ENCODE measurements at places on chromosomes 3 and 15.

DNA sequence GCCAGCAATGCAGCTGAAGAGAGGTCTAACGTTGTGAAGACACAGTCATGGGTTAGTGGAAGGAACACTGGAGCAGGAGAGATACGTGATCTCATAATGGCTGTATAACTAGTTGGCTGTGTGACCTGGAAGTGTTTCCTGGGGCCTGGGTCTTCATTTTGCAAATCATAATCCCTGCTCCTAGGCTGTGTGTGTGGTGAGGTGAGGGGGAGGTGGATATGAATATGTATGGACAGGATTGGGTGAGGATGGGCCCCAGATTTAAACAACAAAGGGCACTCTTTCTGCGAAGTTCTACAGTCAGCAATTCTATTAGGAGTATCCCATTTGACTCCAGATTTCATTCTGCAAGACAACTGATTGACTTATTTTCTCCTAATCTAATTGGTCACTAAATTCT, 41.3 kb downstream of the ANKRD28 start:
- DNase-seq, result no peak

GRCh38 chr3:17302774-17303173, 418.0 kb downstream of the PLCL2 start:
- peak; percentile 28 for DNase-seq

- DNase-seq, result peak; percentile 35
These were observed 95.8 kb upstream of the CTDSPL start for GRCh38 chr3:37765591-37766488.

- DNase-seq, result no peak
These were observed 431.1 kb downstream of the WDR72 start for GRCh38 chr15:53328341-53328740.

GRCh38 chr15:78987556-78988360, 42.9 kb upstream of the CTSH start:
- DNase-seq, result no peak

- no peak for DNase-seq
These were observed 131.3 kb downstream of the TMEM108 start for GRCh38 chr3:133169331-133170068.

DNA sequence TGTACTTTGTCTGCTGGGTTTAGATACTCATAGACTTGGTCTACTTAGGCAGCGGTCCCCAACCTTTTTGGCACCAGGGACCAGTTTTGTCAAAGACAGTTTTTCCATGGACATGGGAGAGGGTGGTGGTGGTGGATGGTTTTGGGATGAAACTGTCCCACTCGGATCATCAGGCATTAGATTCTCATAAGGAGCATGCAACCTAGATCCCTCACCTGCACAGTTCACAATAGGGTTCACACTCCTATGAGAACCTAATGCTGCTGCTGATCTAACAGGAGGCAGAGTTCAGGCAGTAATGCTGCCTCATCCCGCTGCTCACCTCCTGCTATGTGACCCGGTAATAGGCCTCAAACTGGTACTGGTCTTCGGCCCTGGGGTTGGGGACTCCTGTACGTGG, 45.3 kb downstream of the CMSS1 start:
- no peak for DNase-seq

All from adipocyte (in vitro differentiated cells).